ENCODE measurements at places on chromosomes 6 and 20.
A peak's percentile ranks its signal among the peaks of the same experiment; 100 is the strongest.

GRCh38 chr6:89239338-89239737 is 22.2 kb upstream of the GABRR1 start:
- DNase-seq = peak; percentile 7

DNA sequence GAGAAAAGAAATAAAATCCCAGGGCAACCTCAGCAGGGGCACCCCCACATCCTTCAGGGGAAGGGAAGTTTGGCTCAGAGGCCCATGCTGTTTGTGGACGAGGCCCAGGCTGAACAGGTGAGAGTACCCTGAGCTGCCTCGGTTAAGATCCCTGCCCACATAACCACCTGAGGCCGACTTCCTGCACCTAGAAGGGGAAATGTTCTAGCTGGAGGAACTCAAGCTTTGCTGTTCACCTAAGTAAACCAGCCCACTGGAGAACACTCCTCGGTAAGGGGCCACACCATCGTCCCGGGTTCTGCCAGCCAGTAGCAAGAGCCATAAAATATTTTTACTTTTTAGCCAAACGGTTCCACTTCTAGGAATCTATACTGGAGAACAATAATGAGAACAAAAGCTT is 88.2 kb downstream of the SLC23A2 start:
- DNase-seq = no peak

DNA sequence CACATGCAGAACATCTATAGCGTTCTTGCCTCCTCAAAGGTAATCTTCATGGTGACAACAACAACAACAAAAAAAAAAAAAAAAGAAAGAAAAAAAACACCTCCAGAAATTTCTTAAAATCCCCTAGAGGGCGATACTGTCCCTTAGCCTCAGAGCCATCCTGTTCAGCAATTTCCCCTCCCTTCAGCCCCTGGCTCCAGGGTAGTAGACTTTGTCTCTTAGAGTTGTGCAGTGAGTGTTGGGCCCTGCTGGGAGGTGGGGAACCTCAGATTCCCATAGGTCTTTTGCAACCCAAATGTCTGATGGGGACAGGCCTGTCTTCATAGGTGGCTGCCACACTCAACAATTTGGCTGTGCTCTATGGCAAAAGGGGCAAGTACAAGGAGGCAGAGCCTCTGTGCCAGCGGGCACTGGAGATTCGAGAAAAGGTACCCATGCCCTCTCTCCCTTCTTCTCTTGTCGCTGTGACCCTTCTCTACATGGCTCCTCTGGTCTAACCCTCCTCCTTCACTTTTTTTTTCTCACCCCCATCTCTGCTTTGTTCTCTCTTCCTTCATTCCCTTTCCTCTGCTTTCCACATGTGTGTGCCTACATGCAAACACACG is 6.0 kb upstream of the PTK7 start:
- no peak for DNase-seq

- no peak for DNase-seq
Measured at GRCh38 chr20:48901326-48901725, 20.2 kb upstream of the ARFGEF2 start.

DNA sequence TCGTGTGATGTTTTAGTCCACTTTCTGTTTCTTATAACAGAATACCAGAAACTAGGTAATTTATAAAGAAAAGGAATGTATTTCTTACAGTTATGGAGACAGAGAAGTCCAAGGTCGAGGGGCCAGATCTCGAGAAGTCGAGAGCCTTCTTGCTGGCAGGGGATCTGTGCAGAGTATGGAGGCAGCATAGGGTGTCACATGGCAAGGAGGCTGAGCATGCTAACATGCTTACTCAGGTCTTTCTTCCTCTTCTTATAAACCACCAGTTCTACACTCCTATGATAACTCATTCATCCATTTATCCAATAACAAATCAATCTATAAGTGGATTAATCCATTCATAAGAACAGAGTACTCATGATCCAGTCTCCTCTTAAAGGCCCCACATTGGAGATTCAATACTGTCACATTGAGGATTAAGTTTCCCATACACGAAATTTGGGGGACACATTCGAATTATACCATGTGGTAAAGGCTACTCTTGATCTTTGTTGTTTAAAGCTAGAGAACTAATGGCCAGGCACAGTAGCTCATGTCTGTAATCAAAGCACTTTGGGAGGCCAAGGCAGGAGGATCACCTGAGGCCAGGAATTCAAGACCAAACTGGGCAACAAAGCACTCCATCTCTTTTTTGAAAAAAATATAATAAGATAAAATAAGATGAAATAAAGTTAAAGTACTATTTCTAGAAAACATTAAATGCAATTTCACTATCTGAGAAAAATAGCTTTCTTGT is 2.1 kb downstream of the GOPC start:
- DNase-seq = no peak

GRCh38 chr6:150745896-150746295 is 119.6 kb upstream of the MTHFD1L start:
- no peak for DNase-seq

DNA sequence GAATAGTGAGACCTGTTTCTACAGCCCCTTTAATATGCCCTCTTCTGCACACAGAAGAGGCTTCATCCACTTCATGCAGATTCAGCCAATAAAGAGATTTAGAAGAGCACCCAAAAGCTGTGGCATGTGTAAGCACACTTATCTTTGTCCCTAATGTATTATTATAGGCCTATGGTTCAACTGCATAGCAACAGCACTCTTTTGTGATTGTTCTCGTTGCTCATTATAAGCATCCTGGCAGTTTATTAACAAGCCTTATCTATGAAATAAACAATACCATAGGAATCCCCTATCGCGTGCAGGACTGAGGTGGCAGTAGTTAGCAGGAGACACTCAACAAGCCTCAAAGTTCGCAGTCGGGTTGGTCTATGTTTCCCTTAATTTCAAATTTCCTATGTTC is 138.5 kb upstream of the BEND6 start:
- DNase-seq = no peak

DNA sequence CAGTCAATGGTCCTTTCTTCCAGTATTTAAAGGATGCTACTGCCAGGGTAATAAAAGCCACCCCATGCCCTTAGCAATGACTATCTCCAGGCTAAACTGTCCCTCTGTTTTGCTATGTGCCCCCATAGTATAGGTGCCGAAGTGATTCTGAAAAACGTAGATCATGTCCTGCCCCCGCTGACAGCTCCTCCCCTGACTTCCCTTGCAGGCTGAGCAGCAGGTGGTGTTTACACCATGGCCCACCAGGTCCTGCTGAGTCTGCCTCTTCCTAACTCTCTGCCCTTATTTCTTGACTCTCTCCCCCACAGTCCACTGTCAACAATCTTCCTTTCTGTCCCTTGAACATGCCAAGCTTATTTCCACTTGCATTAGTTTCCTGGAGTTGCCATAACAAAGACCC is 352.5 kb upstream of the TSHZ2 start:
- no peak for DNase-seq

- no peak for DNase-seq
Measured at GRCh38 chr20:40538131-40538530, 150.9 kb downstream of the MAFB start.

DNA sequence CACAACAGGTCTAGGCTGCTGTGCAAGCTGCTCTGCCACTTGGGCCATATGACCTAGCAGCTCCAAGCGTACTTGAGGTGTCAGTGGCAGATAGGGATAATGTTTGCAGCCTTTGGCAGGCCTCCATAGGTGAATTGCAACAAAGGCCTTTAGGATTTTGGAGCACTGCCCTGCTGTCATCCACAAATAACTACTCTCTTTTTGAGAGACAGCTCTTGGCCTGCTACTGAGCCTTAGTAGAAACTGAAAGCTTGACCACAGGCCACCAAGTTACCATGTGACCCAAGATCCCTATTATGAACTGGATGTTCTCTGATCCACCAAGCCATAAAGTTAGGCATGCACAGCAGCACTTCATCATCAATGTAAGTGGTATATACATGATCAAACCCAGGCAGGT is 29.9 kb downstream of the FBXO30 start:
- no peak for DNase-seq

GRCh38 chr6:153015094-153015640 is 12.7 kb upstream of the MTRF1L start:
- DNase-seq = no peak

GRCh38 chr20:6525447-6526303 is 241.8 kb upstream of the BMP2 start:
- DNase-seq = no peak

DNA sequence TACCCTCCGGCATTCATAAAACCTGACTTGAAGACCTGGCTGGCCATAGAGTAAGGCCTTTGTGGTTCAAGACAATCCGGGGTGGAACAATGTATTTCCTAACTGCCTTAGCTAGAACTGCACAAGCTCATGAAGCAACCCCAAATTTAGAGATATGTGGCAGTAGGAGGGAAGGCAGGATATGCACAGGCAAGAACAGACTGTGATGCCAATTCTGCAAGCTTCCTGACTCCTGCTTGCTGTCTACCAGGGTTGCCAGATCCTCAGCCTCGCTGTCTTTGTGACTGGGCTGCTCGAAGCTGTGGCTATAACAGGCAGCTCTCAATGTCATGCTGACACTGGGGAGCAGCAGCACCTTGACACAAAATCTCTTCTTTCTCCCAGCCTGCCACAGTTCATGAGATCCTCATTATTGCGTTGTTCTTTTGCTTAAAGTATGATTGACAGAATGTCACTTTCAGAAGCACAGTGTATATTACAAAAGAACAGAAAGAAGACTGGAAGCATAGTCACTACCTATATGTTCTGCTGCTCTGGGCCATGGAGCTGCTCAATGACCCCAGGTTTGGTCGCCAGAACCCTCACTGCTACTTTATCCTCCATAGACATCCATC is 18.3 kb upstream of the SHLD1 start:
- DNase-seq = no peak

- no peak for DNase-seq
Measured at GRCh38 chr20:36092398-36093024, 62.0 kb upstream of the EPB41L1 start.

- no peak for DNase-seq
Measured at GRCh38 chr6:45075246-45075645, 252.9 kb upstream of the RUNX2 start.

Measured in stimulated activated CD4-positive, alpha-beta T cell treated with anti-CD3 and anti-CD28 coated beads, Interleukin-4, amount 100 ng/mL, for 48 hours (primary cell).